Vagina (tissue), 2 donors: ENCODE measurements at places on chromosomes 5 and 9.

GRCh38 chr5:41057231-41057630 is 13.9 kb downstream of the MROH2B start:
- no peaks in the 10 kb centered on the region for H3K4me1 ChIP-seq
- H3K27ac ChIP-seq, result no peak overlapping the region
- no peaks in the 10 kb centered on the region for H3K36me3 ChIP-seq
- no peak for DNase-seq
- no peak overlapping the region for H3K4me3 ChIP-seq

- no peaks in the 10 kb centered on the region for H3K36me3 ChIP-seq
- no peaks in the 10 kb centered on the region for H3K4me1 ChIP-seq
- H3K4me3 ChIP-seq, result no peak overlapping the region
These were observed 15.7 kb upstream of the AIF1L start for GRCh38 chr9:131080589-131080988.

GRCh38 chr9:117204971-117205370 is 209.9 kb downstream of the ASTN2 start:
- no peak overlapping the region for H3K4me3 ChIP-seq
- no peak overlapping the region for H3K27ac ChIP-seq
- H3K27me3 ChIP-seq, result no peaks in the 10 kb centered on the region
- no peak for DNase-seq

DNA sequence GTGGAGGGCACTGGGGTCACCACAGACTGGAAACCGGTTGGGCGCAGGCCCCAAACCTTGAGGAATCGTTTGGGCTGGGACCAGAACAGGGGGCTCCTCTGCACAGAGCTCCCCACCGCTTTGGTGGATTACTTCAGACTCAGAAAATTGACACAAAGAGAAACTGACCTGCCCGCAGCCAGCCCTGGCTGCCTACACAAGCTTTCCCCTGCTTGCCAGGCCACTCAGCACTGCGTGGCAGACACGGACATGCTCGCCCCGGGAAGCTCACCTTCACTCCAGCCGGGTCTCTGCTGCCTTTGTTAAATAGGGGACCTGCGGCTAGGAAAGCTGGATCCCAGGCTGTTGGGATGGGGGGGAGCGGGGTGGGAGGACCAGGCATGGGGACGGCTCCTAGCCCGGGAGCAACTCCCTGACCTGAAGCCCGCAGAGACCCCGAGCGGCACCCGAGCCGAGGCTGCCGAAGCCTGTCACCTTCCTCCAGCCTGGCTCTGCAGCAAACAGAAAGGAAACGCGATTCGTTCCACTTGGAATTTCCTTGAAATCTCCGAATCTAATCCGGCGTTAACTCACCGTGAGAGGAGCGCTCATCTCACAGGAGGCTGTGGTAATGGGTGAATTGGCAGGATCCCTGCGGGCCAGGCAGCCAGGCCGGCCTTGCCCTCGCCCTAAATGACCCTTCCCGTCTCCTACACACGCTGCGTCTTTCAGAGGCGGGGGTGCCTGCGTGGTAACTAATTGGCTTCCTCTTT is 8.8 kb downstream of the PAX5 start:
- peaks cover 39% of the 10 kb centered on the region for H3K27me3 ChIP-seq
- peak overlapping the region; percentile 45 for H3K4me3 ChIP-seq
- H3K27ac ChIP-seq, result no peak overlapping the region

- H3K27ac ChIP-seq, result no peak overlapping the region
- no peak overlapping the region for H3K4me3 ChIP-seq
- no peaks in the 10 kb centered on the region for H3K4me1 ChIP-seq
- DNase-seq, result no peak
- no peaks in the 10 kb centered on the region for H3K36me3 ChIP-seq
These were observed 221.4 kb downstream of the SPATA31D1 start for GRCh38 chr9:82209797-82210470.

- DNase-seq, result no peak
- no peak overlapping the region for H3K27ac ChIP-seq
- no peaks in the 10 kb centered on the region for H3K27me3 ChIP-seq
These were observed 44.5 kb upstream of the STK32A start for GRCh38 chr5:147190331-147190730.

DNA sequence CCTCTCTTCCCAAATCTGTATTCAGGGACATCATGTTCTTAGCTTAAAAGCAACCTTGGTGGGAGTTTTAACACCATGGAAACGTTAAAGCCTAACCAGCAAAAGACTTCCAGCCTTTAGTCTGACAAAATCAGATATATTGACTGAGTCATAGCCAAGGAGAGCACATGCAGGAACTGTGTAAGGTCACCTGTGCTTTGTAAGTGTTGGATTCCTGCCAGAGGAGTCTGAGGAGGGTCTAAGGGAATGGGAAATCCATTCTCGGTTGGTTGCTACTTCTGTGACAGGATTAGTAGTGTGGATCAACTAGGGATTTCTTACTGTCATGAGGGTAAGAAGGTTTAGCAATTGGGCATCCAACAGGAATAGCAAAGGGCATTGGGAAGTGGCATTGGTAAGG is 142.0 kb upstream of the CHD1 start:
- H3K36me3 ChIP-seq, result no peaks in the 10 kb centered on the region
- H3K27ac ChIP-seq, result no peak overlapping the region
- H3K4me3 ChIP-seq, result no peak overlapping the region
- H3K4me1 ChIP-seq, result no peaks in the 10 kb centered on the region

- no peak for DNase-seq
- H3K27ac ChIP-seq, result no peak overlapping the region
- H3K4me3 ChIP-seq, result no peak overlapping the region
- H3K4me1 ChIP-seq, result no peaks in the 10 kb centered on the region
These were observed 48.9 kb downstream of the CFAP90 start for GRCh38 chr5:7801891-7802614.

GRCh38 chr9:13513716-13514444 is 234.4 kb upstream of the MPDZ start:
- no peak overlapping the region for H3K4me3 ChIP-seq
- H3K4me1 ChIP-seq, result peaks cover 15% of the 10 kb centered on the region
- no peak for DNase-seq

DNA sequence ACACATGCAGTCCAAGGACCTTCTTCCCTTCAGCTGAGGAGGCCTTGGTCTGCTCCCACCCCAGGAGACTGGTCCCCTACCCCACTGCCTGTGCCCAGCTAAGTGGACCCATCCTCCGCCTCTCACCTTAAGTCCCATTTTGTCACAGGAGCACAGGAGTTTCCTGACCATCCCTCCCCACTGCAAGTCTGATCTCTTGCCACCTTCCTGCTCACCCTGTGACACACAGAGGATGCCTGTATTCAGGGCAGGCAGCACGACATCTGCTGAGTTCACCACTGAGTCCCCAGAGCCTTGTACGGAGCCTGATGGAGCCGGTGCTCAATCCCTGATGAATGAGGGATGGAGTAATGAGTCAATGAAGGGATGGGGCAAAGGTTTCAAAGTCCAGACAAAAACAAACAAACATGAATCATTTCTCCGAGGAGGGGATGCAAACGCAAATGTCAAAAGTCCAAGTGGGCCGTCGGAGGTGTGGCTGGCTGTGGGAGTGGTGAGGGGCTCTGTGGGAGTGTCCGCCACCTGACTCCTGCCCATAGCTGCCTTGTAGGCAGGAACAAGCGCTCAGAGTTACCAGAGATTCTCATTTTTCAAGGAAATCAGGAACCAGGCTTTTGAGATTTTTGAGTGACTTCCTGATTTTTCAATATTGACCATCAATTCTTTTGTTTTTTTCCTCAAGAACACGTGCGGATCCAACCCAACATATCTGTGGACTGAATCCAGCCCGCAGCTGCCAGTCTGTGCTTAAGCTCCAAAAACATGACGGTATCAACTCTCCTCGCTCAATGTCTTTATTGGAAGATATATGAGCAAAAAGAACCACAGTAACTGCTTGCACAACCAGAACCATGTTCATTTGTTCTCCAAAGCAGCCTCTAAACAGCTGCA is 4.4 kb downstream of the RAPGEF1 start:
- no peaks in the 10 kb centered on the region for H3K36me3 ChIP-seq
- peak overlapping the region; percentile 30 for H3K27ac ChIP-seq
- H3K4me3 ChIP-seq, result no peak overlapping the region
- H3K4me1 ChIP-seq, result peaks cover 90% of the 10 kb centered on the region
- H3K27me3 ChIP-seq, result no peaks in the 10 kb centered on the region

DNA sequence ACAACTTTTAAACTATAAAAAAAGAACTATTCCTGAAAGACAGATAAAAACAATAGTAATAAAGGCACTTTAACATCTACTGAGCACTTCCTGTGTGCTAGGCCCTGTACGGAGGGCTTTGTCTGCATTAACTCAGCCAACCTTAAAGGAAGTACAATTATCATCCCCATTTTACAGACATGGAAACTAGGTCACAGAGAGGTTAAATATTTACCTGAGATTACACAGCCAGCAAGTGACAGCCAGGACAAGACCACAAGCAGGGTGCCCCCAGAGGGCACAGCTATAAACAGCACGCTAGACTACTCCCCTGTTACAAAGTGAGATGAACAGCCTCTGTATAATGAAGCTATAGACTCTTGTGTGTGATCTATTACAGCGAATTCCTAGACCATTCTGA is 25.5 kb downstream of the DDX31 start:
- H3K4me3 ChIP-seq, result no peak overlapping the region
- H3K27me3 ChIP-seq, result no peaks in the 10 kb centered on the region
- no peak overlapping the region for H3K27ac ChIP-seq
- no peaks in the 10 kb centered on the region for H3K4me1 ChIP-seq

GRCh38 chr9:26802921-26803320 is 89.7 kb downstream of the CAAP1 start:
- no peak overlapping the region for H3K4me3 ChIP-seq
- no peaks in the 10 kb centered on the region for H3K36me3 ChIP-seq
- no peaks in the 10 kb centered on the region for H3K27me3 ChIP-seq
- DNase-seq, result no peak

DNA sequence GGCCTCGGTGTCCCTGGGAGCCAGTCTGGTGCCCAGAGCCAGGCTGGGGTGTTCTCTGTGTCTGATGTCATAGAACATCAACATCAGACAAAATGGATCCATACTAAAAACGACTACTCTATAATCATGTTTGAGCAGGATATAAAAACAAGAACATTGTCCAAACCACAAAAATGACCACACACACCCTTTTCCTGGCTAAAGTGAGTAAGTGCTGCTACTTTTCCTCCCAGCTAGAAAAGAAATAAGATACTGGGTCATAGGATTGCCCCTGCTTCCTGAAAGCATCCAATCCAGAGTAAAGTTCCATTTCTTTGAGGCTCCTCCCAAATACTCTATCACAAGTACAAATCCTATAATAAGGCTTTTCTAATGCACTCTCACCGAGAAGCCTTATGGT is 19.7 kb upstream of the TRAF1 start:
- no peak for DNase-seq
- H3K27ac ChIP-seq, result no peak overlapping the region
- no peak overlapping the region for H3K4me3 ChIP-seq
- peaks cover 17% of the 10 kb centered on the region for H3K4me1 ChIP-seq

- H3K4me3 ChIP-seq, result no peak overlapping the region
- H3K27ac ChIP-seq, result no peak overlapping the region
- H3K4me1 ChIP-seq, result no peaks in the 10 kb centered on the region
- DNase-seq, result no peak
- no peaks in the 10 kb centered on the region for H3K36me3 ChIP-seq
- no peaks in the 10 kb centered on the region for H3K27me3 ChIP-seq
These were observed 365.1 kb upstream of the PRR16 start for GRCh38 chr5:120098902-120099535.

DNA sequence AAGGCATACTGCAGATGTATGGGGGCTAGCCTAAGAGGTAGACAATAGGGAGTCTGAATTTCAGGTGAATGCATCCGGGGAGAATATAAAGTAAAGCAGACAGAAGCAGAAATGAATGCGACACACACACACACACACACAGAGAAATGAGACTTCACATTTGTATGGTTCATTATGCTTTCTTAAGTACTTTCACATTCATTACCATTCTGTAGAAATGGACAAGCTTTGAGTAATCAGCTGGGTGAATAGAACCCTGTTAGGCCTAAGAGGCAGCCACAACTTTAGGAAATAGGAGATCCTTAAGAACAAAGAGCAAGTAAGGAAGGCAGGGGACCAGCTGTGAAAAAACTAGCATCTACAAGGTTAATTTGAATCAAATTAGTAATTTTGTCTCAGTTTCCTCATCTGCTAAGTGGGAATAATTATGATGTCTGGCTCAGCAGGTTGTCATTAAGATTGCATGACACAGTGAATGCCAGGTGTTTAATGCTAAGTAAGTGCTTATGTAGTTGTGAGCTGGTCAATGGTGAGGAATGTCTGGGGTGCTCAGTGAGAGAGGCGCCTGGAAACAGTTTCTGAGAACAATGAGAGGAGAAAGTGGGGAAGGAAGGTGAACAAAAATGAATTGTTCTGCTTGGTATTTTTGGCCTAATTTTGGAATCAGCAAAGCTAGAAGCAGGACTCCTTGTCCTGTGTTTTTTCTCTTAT is 265.8 kb upstream of the CLINT1 start:
- DNase-seq, result no peak
- no peaks in the 10 kb centered on the region for H3K36me3 ChIP-seq
- H3K27me3 ChIP-seq, result no peaks in the 10 kb centered on the region
- no peak overlapping the region for H3K27ac ChIP-seq
- H3K4me3 ChIP-seq, result no peak overlapping the region
- peaks cover 8% of the 10 kb centered on the region for H3K4me1 ChIP-seq

DNA sequence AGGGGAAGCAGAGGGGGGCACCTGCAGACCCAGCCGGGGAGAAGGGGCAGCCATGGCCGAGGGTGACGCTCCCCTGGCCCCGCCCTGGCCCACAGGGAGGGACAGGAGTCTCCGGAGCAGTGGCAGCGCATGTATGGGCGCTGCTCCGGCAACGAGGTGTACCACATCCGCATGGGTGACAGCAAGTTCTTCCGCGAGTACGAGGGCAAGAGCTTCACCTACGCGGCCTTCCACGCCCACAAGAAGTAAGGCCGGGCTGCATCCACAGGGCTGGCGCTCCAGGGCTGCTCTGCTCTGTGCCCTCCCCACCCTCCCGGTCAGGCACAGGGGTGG is 68.2 kb downstream of the KCNT1 start:
- DNase-seq, result no peak
- H3K27ac ChIP-seq, result no peak overlapping the region
- no peaks in the 10 kb centered on the region for H3K4me1 ChIP-seq

- no peaks in the 10 kb centered on the region for H3K4me1 ChIP-seq
- no peak for DNase-seq
- no peaks in the 10 kb centered on the region for H3K36me3 ChIP-seq
- H3K27ac ChIP-seq, result no peak overlapping the region
These were observed 12.2 kb downstream of the CDH18 start for GRCh38 chr5:19975795-19976194.

DNA sequence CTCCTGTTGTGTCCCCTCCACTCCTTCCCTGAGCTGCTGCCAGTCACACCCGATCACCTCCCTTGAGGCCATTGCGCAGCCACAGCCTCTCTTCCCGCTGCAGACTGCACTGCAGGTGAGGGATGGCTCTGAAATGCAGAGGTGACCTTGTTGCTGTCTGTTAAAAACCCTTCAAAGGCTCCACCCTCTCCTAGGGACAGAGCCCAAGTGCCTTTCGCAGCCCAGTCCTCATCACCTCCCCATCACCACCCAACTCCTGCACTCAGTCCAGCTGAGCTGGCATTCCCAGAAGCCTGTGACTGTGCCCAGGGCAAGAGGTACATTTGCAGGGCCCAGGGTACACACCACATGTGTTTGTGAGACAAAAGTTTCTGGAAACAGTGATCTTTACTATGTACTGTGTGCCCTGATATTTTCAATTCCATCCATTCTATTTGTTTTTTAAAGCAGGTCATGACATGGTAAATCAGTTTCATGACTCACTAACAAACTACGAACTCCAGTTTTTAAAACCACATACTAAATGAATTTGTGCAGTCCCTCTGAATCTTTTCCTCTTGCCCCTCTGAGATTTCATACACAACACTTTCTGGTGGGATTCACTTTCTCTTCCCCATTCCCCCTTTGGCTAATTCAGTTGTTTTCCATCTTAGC is 73.0 kb upstream of the SPOCK1 start:
- H3K4me3 ChIP-seq, result no peak overlapping the region
- H3K36me3 ChIP-seq, result no peaks in the 10 kb centered on the region
- no peak for DNase-seq
- no peak overlapping the region for H3K27ac ChIP-seq
